Fibroblast of mammary gland (primary cell): ENCODE measurements at places on chromosomes 7 and 10.

- DNase-seq, result no peak
Measured at GRCh38 chr7:37128327-37129034, 320.2 kb downstream of the ELMO1 start.

DNA sequence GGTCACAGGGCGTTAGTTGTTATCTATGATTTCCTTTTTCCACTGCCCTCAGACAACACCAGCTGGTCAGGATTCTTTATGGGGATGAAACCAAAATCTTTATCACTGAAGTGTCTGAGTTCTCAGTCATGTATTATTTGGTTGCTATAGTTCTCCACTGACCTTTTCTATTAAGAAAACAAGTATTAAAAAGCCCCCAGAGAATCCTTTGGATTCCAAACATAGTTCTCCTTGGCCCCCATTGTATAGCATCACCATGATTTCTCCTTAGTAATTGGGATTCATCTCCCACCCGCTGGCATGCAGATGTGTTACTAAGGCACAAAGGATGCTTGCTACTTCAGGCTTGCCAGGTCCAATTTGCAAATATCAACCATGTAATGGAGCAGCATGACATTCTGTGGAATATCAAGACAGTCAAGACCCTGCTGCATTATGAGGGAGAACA, 94.3 kb downstream of the IQUB start:
- DNase-seq, result no peak

DNA sequence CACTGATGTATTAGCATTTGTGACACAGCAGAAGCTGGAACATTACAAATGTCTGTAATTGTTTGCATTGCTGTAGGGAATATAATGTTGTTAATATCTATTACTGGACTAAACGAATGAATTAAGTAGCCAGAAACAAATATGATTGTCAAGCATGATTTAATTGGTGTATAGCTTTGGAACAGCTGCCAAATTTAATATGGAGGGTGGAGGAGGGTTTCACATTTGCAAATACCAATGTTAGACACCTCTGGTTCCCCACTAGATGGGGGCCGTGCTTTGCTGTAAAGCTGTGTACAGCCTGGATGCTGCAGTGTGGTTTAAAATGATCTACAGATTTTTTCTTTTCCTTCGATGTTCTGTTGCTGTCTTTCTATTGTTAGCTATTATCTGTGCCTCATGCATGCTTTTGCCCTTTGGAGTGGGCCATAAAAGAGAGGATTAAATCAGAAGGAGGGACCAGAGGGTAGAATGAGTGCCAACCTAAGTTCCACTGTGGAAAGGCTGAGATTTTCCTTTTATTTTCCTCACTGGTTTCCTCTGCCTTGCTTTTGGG, 23.1 kb downstream of the DNAJB9 start:
- DNase-seq, result no peak

- DNase-seq, result peak; percentile 95
Measured at GRCh38 chr10:119370972-119371703, 163.8 kb downstream of the GRK5 start.

DNA sequence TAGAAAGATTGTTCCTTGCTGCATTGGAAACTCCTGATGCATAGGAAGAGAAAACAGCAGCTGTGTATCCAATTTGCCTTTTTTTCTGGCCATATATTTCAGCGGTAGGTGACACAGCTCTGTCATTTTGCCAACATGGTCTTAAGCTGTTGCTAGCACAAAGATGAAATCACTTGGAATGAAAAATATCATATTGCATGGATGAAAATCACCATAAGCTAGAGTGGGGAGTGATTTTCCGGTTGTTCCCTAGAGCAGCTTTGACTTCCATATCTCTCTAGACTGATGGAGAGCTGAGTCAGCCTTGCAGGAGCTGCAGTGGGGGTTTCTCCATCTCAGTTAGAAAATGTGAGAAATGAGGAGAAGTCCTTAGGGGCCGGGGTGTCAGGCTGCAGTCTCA, 38.3 kb upstream of the BTBD16 start:
- DNase-seq, result peak; percentile 60

DNA sequence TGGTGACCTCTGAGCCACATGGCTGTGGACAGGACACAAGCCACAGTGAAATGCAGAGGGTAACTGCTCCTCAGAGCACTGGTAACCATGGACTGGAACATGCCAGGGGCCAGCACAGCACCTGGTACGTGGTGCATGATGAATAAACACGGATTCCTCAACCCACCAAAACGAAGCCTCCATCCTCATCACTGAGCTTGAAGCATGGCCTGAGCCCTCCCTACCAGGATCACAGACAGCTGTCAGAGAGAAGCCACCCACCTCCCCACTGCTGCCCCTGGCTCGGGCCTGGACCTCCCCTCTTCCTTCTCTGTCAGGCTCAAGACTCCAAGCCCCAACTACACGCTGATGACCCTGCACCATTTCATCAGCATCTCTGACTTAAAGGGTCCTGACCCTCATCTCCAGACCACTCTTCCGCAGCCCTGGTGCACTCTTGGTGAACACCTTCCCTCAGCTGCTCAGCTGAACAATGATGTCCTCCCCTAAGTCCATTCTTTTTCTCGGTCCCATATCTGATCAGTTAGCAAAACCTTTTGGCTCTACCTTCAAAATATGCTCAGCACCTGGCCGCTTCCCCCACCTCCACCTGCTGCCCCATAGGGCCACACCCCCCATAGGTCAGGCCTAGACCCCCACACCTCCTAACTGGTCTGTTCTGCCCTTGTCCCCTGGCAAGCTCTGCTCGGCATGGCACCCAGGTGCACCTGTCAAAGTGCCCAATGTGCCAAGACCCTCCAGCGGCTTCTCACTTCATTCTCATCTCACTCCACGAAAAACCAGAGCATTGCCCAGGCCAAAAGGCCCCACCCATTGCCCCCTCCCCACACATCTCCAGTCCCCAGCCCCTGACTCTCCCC, 141.1 kb downstream of the MAPK8 start:
- DNase-seq, result no peak

DNA sequence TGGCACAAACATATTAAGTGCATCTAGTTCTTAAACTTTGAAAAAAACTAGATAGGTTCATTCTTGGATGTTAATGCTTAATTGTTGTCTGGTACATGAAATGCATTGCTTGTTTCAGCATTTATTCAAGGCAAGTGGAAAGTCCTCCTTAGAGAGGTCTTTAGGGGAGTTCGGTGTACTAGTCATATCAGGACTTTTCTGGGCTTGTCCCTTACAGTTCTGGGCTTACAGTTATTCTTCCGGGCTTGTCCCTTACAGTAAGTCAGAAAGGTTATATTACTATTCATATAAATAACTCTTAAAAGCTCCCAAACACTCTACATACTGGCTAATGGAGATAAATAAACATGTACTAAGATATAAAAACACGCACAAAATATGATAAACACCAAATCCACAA, 61.6 kb upstream of the MRLN start:
- DNase-seq, result no peak

GRCh38 chr10:45468079-45468478, 94.1 kb downstream of the ALOX5 start:
- DNase-seq, result no peak

DNA sequence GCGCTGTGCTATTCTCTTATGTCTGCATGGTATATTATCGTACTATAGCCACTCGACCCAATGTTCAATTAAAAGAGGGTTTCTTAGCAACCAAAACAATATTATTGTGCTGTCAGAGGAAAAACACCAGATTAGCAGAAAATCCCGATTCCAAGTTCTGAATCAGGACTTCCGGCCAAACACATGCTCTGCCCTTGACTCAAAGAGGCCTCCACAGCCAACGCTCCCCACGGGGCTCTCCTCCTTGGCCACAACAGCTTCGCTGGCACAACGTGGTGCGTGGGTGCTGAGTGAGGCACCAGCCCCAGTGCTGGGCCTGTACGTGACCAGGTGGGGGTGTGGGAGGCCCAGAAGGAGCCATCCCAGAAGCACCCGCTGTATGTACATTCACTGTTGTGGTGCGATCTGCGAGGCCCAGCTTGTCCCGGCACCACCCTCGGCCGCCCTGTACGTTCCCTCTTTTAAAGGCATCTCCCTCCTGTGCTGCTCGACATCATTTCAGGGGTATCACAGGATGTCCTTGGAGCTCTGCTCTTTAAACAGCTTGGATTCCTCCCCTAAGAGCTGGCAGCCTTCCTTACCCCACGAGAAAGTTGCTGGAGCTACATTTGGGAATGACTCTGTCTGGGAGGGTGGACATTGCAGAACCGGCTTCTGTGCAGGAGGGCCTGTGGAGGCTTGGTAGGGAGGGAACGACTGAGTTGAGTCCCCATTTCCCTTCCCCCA, 736.2 kb downstream of the PARD3 start:
- DNase-seq, result peak; percentile 82

DNA sequence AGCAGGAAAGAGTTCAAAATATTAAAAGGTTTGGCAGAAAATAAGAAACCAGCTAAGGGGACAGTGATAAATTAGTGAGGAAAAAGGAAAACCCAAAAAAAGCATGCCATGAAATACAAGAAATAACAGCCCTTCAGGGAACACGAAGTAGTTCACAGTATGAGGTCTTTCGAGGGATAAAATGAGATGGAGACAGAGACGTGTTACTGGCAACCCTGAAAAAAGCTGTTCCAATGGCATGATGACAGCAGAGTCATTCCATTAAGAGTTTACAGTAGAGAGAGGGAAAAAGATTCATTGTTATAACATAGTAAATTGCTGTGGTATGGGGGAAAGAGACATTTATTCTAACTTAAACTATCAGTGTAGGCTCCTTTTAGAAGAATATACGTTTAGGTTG, 391.2 kb downstream of the ANKRD7 start:
- DNase-seq, result no peak

GRCh38 chr7:152313217-152313616, 122.6 kb downstream of the KMT2C start:
- DNase-seq, result no peak

- no peak for DNase-seq
Measured at GRCh38 chr10:21166557-21167287, 269.6 kb upstream of the NEBL start.

GRCh38 chr7:155517452-155517851, 28.9 kb downstream of the CNPY1 start:
- no peak for DNase-seq

DNA sequence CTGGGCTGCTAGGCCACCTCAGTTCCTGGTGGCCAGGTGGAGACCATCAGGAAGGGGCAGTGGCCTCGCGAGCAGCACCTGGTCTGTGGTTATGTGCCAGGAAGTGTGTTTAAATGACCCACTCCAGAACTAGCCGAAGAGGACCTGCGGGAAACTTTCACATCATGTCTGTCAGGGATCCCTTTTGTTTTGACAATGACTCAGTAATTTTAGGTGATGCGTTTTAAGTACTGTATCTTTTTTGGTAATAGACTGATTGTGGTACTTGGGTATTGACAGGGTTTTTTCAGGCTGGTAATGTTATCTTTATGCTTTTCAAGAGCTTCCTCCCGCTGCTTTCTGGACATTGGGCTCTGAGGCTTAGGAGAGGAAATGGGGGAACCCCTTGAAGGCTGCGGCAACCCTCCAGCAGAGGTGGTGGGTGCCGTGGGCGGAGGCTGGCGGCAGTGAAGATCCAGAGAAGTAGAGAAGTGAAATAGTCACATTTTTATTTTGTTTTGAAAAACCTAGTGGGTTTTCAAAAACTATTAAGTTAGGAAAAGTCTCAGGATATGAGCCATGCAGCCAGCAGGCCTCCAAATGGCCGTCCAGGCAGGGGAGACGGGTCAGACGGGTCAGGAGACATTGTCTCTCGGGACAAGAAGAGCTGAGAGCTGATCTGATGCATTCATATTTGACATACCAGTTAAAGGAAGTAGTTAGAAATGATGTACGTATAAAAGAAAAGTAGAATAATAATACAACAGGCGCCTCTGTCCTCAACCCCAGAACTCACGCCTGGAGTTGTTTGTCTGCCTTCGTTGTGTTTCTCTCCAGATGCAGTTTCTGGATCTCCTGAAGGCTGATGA, 27.7 kb downstream of the PPP2R2D start:
- DNase-seq, result peak; percentile 53

GRCh38 chr10:30894221-30894620, 137.4 kb downstream of the ZNF438 start:
- DNase-seq, result no peak

DNA sequence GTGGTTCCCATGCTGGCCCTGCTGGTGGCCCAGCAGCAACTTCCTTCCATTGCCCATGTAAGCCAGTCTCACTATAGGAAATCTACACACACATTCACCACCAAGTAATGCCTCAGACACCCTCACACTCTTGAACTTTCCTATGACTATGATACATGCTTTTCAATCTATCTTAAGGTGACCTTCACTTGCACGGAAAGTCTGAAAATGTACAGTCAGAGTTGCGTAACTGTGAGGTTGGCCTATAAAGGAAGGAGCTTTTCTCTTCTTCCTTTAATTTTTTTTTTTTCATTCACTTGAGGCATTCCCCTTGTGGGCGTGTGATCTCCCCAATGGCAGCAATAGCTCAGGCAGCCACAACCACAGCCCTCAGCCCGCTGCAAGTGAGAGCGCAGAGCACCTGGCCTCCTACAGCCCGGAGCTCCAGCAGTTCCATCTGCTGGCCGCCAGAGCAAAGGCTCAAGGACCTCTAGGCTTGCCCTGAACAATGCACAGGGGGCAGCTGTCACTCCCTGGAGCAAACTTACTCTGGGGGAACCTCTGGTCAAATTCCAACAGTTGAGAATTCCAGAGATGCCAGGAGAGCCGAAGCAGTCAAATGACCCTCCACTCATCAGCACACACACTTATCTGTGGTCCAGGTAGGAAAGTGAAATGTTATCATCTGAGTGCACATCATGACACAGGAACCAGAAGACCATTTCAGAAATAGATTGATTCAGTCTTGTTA, 123.1 kb upstream of the ADO start:
- peak; percentile 18 for DNase-seq

GRCh38 chr7:23242321-23242720, 4.3 kb upstream of the GPNMB start:
- DNase-seq, result peak; percentile 49

- DNase-seq, result no peak
Measured at GRCh38 chr10:228366-228765, 93.1 kb downstream of the ZMYND11 start.
